ENCODE measurements at places on chromosomes 5 and 9. TPM values are rescaled to one million over a fixed set of nuclear protein-coding genes. Genes with fewer than 3 reads are reported as not detected.

GRCh38 chr9:103025796-103026195 is 30.7 kb downstream of the CYLC2 start:
- DNase-seq = no peak

DNA sequence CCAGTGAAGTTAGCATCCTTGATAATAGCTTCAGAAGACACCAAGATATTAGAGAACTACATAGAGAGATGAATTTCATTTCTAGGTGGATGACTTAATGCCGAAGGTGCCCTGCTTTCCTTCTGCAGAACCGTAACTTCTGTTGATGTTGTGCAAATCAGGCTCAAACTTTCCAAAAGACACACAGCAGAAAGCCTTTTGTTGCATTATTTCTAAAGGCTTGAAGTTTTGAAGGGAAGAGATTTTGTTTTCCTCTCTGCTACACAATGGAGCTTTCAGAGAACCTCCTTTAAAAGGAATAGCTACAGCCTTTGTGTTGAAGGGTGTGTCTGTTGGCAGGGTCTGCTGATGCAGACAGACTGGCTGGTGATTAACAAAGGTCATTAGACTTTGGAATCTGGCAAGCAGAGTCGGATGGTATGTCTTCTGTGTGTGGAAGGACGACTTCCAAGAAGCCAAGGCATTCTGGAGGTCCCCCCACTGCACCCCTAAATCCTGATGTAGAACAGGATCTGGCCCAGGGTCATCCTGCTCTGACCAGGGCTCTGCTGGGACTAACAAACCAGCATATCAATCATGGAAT is 57.8 kb downstream of the ZNF462 start:
- no peak for DNase-seq

- no peak for DNase-seq
These were observed 3.0 kb upstream of the ETF1 start for GRCh38 chr5:138545919-138546562.

NME5 gene
- 3.0 TPM for total RNA-seq

TRIM14 gene
- 21.0 TPM for total RNA-seq

OR1J2 gene
- not detected for total RNA-seq

DNA sequence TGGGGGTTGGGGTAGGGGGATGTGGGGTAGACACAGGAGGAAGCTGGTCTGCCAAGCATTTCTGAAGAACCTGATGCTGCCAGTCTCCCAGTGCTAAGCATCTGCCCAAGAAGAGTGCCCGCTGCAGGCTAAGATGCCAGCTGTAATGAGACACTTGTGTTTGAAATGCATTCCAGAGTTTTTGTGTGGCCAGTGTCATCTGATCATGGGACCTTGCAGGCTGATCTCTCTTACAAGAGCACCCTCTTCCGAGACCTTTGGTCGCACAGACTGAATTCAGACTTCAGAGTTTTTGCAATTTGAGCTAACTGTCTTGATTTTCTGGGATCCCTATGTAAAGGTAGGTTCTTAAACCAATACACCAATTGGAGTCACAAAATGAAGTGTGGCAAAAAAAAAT is 58.1 kb downstream of the DENND1A start:
- no peak for DNase-seq

DNA sequence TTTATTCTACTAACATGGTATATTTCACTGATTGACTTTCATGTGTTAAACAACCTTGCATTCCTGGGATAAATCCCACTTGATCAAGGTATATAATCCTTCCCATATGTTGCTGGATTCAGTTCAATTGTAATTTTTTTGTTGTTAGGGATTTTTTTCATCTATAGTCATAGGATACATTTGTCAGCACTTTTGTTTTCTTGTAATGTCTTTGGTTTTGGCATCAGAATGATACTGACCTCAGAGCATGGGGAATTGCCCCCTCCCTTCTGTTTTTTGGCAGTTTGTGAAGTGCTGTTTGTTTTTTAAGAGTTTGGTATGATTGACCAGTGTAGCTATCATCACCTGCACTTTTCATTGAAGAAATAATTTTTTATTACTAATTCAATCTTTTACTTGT is 176.8 kb upstream of the RASEF start:
- DNase-seq = no peak

DNA sequence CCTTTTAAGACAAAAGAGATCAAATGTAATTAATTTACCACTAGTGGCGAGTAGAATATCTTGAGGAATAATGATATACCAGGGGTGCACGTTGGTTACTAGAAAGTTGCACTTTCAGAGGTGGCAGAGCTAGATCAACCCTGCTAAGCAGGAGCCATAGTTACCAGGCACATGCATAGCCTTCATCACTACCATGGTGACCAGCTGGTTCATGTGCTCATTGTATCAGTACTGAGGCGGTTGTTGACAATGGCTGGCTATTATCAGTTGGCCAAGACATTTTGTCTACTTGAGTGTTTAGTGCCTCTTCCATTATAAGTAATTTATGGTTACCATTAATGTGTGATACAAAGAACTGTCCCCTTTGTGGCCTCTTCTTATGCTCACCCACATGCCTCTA is 201.2 kb downstream of the FGF10 start:
- no peak for DNase-seq

GRCh38 chr5:176538989-176539384 is 1.8 kb upstream of the RNF44 start:
- no peak for DNase-seq

DNA sequence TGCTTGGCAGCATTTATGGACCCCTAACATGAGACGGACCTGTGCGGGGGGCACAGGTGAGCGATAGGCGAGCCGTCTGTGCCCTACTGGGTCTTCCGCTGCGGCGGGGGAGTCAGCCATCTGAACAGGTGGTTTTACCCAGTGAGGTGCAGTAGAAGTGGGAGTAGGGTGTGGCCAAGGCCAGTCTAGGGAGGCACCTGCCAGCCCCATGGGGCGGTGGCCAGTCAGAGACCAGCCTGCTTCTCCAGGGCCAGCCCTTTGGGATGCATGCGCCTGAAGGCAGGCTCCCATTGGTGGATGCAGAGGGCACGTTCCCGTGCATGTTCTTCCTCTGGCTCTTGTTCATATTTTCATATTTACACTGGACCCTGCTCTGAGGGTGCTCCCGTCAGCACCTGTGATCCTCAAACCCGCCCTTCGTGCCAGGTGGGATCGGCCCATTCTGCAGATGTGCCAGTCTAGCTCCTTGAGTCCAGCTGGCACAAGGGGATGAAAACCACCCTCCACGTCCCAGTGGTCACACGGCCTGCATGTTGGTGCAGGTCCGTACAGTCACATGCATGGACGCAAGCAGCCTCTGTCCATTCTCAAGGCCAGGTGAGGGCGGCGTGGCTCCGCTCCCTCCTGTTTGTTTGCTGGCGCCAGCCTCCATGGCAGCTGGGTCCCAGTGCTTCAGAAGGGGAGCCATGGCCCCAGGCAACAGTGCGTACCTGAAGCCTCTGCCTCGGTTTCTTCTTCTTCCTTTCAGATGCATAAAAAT is 9.0 kb downstream of the COL5A1 start:
- DNase-seq = no peak

DNA sequence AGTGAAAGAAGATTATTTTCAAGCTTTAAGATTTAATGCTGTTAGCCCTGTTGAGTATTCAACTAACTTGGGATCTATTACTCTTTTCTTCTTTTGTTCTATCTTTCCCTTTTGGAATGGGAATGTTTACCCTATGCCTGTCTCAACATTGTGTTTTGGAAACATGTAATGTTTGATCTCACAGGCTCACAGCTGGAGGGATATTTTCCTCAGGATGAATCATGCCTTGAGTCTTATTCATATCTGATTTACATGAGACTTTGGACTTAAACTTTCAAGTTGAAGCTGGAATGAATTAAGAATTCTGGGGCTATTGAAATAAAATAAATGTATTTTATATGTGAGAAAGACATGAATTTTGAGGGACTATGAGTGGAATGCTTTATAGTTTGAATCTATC is 607.8 kb upstream of the PTGER4 start:
- no peak for DNase-seq

RPL7A gene
- 2,202 TPM for total RNA-seq

DNA sequence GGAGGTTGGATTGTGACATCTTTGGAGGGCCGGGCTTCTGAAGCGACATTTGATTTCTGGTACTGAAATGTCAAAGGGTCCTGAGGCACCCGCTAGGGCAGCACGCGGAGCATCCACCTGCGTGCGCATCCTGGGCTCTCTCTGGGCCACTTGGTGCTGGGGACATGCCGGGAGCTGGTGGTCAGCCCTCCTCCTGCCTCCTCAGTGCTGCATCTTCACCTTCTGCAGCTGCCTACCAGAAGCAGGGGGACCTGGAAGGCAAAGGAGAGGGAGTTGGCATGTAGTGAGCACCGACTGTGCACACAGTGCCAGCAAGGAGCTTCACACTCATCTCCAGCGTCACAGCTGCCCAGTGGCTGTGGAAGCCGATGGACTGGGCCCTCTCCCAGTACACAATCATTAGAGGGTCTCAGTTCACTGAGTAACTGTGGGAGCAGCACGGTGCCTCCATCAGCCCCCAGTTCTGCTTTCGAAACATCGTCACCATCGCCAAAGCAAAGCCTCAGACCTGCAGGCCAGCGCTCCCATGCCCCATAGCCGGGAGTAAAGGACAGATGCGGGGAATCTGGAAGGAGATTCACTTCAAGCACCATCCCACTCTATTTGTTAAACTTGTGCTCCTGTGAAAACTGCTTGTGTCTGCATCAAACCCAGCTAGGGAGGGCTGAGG is 138.4 kb downstream of the KCNIP1 start:
- no peak for DNase-seq

- no peak for DNase-seq
These were observed 76.6 kb upstream of the XPA start for GRCh38 chr9:97773723-97774122.

DNA sequence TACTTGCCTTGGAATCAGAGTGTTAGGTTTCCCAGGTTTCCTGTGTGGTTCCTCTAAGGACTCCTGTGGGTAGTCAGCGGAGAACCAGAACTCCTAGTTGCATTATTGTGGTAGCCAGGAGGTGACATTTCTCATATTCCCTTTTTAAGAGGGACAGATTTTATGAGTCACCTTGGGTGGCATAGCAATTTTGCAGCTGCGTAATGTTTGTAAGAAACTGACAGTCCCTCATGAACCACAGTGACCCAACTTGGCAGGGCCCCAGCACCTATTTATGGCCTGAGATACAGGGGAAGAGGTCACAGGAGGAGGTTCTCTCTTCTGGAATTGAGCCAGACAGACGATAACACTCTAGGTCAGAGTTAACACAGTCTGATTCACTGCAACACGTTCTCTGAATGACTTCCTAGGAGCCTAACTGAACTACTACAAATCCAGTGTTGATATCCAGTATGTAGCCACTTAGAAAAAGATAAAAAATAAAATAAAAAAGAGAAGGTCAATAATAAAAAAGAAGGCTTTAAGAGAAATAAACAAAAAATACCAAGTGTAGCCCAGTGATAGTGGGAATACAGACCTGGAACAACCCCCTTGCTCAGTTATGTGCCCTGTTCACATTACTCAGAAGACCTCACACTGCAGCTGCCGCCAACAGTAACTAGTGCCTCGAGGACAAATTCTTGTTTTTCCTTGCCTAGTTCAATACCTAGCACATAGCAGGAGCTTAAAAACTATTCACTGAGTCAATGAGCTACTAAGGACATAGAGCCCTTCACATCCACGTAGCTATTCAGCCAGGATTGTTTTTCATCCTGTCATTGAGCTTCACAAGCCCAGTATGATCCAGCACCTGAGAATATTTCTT is 50.7 kb upstream of the VLDLR start:
- DNase-seq = no peak

DNA sequence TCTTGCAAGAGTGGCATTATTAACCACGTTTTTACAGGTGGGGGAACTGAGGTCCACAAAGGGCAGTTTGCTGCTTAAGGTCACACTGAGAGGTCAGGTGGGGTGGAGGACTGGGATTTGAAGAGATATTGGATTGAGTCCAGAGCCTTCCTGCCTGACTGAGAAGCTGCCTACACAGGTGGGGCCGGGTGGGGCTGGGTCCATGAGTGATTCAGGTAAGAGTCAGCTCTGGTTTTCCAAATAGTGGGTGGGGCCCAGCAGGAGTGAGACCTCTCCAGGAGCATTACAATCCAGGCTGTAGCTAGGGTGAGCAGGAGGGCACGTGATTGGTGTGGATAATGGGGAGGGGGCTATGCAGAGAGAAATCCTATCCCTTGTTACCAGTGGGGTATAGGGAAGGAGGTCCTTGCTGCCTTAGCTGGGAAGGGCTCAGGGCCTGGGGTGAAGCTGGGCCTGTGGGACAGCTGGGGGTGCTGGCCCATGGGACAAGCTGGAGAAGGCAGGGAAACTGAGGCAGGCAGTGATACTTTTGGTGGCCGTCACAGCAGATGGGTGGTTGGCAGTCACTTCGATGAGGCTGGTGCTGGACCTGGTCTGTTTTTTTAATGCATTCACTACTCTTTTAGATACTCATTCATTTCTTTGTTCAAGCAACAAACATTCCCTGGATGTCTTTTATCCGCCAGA is 2.9 kb upstream of the PTGS1 start:
- no peak for DNase-seq

CKMT2 gene
- not detected for total RNA-seq

DNA sequence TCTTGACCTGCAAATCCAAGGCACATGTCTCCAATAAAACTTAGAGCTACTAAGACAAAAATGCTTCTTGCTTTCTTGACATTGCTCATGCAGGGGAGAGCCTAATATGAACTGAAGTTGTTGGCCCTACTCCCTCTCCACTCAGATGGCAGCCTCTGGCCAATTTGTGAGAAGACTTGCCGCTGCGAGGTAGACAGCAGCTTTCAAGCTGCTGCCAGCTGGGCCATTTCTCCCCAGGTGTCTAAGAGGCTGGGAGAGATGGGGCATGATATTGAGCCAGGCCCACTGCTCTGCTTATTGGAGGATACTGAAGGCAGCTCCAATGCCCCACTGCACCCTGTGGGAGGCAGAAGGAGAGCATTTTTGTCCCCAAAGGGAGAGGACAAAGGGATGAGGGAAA is 380.5 kb downstream of the RASEF start:
- no peak for DNase-seq

TNFSF15 gene
- 2.3 TPM for total RNA-seq

PCDHB12 gene
- total RNA-seq = 1.7 TPM

ARL14EPL gene
- total RNA-seq = not detected

- no peak for DNase-seq
These were observed 1.7 kb downstream of the TLE1 start for GRCh38 chr9:81687521-81688261.

DNA sequence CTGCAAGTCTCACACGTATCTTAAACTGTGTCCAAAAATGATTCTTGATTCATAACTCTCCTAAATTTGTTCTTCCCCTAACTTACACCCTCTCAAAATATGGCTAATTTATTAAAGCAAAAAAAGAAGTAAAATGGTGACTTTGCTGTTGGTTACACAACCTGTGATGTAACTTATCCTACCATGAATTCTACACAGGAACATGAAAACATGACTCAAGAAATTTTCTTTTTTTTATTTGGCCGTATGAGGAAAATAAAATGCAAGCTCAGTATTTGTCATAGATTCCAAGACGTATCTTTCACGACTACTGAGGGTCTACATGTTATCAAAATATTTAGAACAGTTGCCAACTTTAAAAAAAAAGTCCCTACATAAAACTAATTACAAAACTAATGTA is 9.2 kb downstream of the LIFR start:
- no peak for DNase-seq

NDUFB6 gene
- total RNA-seq = 83.7 TPM

SIT1 gene
- 0.42 TPM for total RNA-seq

SLC6A7 gene
- total RNA-seq = not detected

GRCh38 chr9:135217836-135218235 is 130.4 kb downstream of the OLFM1 start:
- DNase-seq = no peak

Data from esophagus squamous epithelium (tissue), 5 donors.